Spinal cord (tissue), 10 donors: ENCODE measurements at places on chromosomes 4 and X.

GRCh38 chr4:140662082-140662869, 93.5 kb upstream of the UCP1 start:
- no peak for DNase-seq

DNA sequence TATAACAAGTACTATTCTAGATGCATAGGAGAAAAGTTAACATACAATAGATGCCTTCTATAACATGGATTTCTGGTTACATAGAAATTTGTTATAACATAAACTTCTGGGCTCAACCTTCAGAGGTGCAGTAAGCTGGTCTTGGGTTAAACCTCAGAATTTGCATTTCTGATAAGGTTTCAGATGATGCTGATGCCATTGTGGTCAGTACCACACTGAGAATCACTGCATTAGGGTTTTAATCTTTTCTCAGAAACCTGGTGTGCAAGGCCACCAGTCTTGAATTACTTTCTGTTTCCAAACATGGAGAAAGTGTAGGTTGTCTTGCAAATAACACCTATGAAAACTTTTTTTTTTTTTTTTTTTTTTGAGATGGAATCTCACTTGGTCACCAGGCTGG, 146.2 kb downstream of the SPOCK3 start:
- no peak for DNase-seq

GRCh38 chrX:2451501-2452316, 49.1 kb downstream of the DHRSX start:
- DNase-seq, result peak; percentile 12

- DNase-seq, result no peak
These were observed 75.5 kb upstream of the ADRA2C start for GRCh38 chr4:3690551-3691152.

GRCh38 chr4:53552711-53553110, 38.6 kb downstream of the LNX1 start:
- no peak for DNase-seq

DNA sequence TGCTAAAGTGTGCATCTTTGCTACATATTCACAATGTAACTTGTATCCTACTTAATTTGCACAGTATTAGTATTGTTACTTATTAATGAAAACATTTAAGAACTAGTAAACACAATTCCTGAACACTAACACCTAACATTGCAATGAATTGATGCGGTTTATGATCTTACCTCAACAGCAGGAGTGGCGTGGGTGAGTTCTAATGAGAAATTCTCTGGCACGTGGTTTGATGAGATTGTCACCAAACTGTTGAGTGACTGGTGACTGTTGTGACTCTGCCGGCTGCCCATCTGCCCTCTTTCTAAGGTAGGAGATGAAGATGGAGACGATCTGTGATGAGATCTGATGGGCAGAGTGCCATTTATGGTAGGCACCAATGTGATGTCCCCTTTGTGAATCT, 2.9 kb downstream of the PCDH18 start:
- no peak for DNase-seq

DNA sequence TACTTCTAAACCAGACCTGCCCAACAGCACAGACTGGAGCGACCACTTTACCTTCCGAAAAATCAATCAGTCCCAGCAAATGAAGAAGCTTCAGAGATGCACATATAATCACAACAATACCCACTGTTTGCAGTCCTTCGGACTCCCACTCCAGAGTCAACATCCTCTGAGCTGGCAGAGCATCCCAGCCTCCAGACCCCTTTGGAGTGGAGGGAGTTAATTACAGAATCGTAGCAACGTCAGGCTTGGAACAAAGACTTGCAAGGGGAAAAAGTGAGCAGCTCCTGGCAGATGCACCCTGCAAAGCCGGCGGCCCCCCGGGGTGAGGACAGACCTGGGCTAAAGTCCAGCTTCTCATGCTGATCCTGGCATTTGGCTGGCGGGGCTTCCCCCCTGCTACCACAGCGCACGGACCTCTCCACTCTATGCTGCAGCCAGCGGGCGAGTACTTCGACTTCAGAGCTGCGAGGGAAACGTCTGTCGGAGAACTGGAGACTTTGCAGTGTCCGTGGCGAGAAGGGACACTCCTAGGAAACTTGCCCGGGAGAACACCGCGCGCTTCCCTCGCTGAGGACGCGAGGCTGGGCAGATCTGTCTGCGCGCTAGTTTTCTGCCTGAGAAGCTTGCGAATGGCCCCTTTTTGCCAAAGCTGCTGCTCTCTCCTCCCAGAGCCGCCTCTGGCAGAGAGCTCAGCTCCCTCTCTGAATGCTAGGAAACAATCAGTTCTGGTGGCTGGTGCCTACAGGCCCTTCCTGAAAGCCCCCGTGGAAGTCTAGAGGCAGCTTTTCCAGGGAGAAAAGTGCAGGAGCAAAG, 283.7 kb downstream of the PACRGL start:
- DNase-seq, result no peak

GRCh38 chr4:159483782-159484741, 381.2 kb downstream of the RAPGEF2 start:
- DNase-seq, result no peak

DNA sequence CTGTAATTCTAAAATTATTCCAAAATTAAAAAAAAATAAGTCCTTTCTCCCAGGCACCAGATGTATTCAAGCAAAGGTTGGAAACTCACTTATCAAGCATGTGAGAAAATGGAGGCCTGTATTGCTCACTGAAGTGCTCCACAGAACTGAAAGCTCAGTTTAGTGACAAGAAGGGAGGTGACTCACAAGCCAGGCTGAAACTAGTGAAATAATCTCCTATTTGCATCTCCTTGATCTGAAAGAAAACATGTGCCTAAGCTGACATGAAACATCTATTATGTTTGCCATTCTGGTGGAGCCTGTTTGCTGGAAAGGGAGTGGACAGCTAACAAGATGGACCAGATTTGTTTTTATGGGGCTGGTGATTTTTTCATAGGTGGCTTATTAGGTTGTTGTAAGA, 54.0 kb upstream of the AMELX start:
- no peak for DNase-seq

DNA sequence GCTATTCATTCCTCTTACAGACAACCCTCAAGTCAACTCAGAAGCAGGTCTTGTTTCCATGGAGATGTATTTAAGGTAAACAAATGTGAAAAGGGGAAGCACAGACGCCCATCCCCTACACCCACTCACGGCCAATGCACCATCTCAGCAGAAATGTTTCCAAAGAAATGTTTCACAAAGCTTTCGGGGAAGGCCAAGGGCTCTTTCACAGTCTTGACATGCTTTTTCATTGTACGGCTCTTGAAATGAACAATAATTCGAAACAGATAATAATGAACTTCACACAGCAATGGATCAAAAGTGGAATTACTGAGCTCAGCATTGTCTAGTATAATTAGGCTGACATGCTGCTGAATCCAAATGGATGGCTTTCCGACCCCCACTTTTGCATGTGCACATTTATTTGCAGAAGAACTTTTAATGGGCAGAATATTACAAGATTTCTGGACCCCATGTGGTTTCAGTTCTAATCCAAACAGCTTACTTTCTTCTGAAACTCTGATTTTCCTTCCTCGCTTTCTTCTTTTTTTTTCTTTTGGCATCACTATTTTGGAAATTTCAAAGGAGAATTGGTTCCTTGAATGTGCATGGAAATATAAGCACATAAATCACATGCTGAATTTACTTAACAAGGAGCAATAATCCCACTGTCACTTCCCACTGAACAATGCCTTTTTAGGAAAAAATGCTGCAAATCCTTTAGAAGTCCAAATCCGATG, 160.9 kb downstream of the SMIM20 start:
- no peak for DNase-seq

GRCh38 chrX:110086162-110086915, 83.4 kb downstream of the TMEM164 start:
- DNase-seq, result no peak

- no peak for DNase-seq
These were observed 248.7 kb downstream of the MID1IP1 start for GRCh38 chrX:39049975-39050374.

- DNase-seq, result no peak
These were observed 4.7 kb upstream of the LRAT start for GRCh38 chr4:154739111-154739510.

- DNase-seq, result no peak
These were observed 856.4 kb upstream of the INTU start for GRCh38 chr4:126776361-126776760.

DNA sequence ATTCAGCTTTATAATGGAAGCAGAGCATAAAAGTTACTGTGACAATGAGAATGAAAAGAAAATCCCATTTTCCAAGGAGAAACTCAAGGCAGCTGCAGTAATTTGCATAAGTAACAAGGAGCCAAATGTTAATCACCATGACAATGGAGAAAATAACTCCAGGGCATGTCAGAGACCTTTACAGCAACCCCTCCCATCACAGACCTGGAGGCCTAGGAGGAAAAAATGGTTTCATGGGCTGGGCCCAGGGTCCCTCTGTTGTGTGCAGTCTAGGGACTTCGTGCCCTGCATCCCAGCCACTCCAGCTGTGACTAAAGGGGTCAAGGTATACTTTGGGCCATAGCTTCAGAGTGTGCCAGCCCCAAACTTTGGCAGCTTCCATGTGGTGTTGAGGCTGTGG, 223.5 kb downstream of the NPFFR2 start:
- DNase-seq, result no peak

DNA sequence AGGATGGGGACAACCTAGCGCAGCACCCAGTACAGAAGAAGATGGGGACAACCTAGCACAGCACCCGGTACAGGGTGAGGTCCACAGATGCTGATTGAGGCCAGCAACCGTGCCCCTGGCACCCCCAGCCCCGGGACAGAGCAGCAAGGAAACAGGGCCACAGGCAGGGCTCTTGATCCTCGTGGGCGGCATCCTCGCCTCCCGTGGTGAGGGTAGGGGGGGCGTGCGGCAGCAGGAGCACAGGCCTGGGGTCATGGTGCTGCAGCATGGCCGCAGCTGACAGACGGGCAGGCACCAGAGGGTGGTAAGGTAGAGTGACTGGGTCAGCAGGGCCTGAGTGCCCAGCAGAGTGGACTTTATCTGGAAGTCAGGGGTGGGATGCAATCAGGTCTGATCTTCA, 89.5 kb downstream of the HMX1 start:
- DNase-seq, result no peak

DNA sequence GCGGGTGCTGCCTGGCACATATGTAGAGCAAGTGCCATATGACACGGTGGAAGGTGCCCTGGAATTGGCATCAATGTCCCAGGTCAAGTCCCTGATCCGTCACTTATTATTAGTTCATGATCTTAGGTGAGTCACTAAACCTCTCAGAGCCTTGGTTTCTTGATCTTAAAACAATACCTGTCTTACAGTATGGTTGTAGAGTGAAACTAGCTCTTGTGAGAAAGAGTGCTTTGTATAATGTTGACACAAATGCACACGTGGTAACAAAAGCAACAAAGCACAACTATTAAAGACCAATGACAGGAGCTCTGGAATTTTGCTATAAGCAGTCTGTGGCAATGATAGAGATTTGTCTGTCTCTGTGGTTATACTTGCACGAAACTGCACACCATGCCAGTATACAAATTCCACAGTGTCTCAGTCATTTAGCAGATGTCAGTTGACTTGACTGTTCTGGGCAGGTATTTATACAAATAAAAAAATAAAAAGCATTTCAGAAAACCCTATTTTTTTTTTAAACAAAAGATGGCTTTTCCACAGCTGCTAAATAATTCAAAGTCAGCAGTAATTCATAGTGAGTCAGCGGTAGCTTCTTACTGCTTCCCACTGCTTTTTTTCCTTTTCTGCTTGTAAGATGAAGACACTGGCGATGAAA, 19.7 kb upstream of the ACSL1 start:
- no peak for DNase-seq
